Pancreas (tissue), 10 donors: ENCODE measurements at places on chromosomes 11 and 22. TPM values are rescaled to one million over a fixed set of nuclear protein-coding genes. Genes with fewer than 3 reads are reported as not detected.

- H3K27me3 ChIP-seq: no peaks in the 10 kb centered on the region
- H3K36me3 ChIP-seq: peaks cover 16% of the 10 kb centered on the region
- H3K27ac ChIP-seq: no peak overlapping the region
Observed at GRCh38 chr11:112042961-112043304, 17.7 kb downstream of the DLAT start.

GRCh38 chr11:67640021-67640757, 626 bp upstream of the TBX10 start:
- H3K4me3 ChIP-seq: no peak overlapping the region
- no peaks in the 10 kb centered on the region for H3K27me3 ChIP-seq
- H3K36me3 ChIP-seq: no peaks in the 10 kb centered on the region
- H3K4me1 ChIP-seq: peaks cover under 1% of the 10 kb centered on the region

GRCh38 chr11:131295986-131296385, 74.4 kb upstream of the NTM start:
- H3K4me1 ChIP-seq: no peaks in the 10 kb centered on the region
- no peaks in the 10 kb centered on the region for H3K36me3 ChIP-seq
- no peak overlapping the region for H3K4me3 ChIP-seq
- DNase-seq: no peak
- no peaks in the 10 kb centered on the region for H3K27me3 ChIP-seq

The ABCC8 gene
- 27.7 TPM for total RNA-seq

DNA sequence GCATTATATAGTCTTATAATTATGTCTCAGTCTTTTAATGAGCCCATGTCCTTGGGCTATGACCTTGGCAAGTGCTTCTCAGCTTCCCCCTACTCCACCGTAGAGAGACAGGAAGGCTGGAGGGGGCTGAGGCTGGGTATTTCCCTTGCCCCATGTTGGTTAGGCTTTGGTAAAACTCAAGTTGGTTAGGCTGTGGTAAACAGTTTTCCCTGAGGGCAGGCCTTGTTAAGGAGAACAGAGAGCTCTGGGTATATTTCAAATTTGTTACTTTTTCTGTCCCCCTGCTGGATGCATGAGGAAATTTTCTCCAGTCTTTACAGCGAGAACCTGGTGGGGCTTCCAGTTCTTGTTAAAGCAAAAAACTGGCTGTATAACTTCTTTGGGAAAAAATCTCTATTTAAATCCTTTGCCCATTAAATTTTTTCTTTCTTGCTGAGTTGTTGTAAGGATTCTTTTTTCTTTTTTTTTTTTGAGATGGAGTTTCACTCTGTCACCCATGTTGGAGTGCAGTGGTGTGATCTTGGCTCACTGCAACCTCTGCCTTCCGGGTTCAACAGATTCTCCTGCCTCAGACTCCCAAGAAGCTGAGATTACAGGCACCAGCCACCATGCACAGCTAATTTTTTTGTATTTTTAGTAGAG, 12.2 kb upstream of the DCHS1 start:
- no peak overlapping the region for H3K4me3 ChIP-seq
- H3K27ac ChIP-seq: no peak overlapping the region
- H3K27me3 ChIP-seq: no peaks in the 10 kb centered on the region
- no peaks in the 10 kb centered on the region for H3K36me3 ChIP-seq

DNA sequence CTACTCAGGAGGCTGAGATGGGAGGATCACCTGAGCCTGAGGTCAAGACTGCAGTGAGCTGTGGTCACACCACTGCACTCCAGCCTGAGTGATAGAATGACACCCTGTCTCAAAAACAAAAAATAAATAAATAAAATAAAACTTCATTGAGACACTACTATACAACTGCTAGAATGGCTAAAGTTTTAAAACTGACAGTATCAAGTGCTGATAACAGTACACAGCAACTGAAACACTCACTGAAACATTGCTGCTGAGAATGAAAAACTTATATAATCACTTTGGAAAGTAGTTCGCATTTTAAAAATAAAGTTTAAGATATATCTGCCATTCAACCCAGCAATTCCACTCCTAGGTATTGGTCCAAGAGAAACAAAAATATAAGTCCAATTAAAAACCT, 100.7 kb downstream of the WNT11 start:
- no peaks in the 10 kb centered on the region for H3K36me3 ChIP-seq
- no peak overlapping the region for H3K4me3 ChIP-seq
- H3K27ac ChIP-seq: no peak overlapping the region
- no peak for DNase-seq
- no peaks in the 10 kb centered on the region for H3K27me3 ChIP-seq

DNA sequence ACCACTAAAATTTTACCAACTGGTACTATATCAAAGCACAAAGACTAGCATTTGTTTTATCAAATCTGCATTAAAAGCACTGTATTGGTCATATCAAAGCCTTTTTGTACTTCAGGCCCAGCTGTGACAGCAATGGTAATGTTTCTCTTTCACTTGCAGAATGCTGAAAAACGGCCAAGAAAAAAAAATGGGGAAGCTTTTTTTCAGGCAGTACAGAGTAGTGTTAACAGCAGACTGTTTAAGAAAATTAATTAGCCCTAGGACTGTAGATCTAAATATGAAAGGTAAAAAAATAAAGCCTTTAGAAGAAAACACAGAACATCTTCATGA, 33.3 kb downstream of the DENND5A start:
- no peaks in the 10 kb centered on the region for H3K36me3 ChIP-seq
- no peak overlapping the region for H3K4me3 ChIP-seq
- H3K4me1 ChIP-seq: peaks cover 22% of the 10 kb centered on the region
- H3K27ac ChIP-seq: peak overlapping the region; percentile 79
- DNase-seq: no peak

The RSF1 gene
- total RNA-seq: 24.0 TPM

GRCh38 chr11:34953955-34954354, 37.5 kb downstream of the PDHX start:
- H3K36me3 ChIP-seq: no peaks in the 10 kb centered on the region
- DNase-seq: no peak
- H3K27me3 ChIP-seq: no peaks in the 10 kb centered on the region

The PRR5L gene
- 2.1 TPM for total RNA-seq

DNA sequence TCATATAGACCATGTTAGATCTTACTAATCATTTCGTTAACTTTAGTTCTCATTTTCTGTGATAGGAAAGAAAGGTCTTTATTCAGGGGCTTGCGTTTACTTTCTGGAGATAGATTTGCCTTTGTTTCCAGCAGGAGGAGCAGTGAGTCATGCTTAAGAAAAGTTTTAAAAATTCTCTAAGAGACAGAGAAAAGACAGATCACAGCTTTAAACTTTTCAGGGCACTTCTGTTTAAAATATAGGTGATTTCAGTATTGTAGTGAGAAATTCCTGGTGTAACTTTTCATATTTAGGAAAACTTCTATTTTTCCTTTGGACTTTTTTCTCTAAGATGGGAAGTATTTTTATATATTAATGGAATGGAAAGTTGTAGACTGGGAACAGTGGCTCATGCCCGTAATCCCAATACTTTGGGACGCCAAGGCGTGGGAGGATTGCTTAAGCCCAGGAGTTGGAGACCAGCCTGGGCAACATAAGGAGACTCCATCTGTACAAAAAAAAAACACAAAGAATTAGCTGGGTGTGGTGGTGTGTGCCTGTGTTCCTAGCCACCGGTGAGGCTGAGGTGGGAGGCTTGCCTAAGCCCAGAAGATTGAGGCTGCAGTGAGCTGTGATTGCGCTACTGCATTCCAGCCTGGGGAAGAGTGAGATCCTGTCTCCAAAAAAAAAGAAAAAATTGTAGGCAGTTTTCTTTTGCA, 60.3 kb downstream of the ATXN10 start:
- no peaks in the 10 kb centered on the region for H3K4me1 ChIP-seq
- H3K27ac ChIP-seq: no peak overlapping the region
- DNase-seq: no peak
- H3K4me3 ChIP-seq: no peak overlapping the region

DNA sequence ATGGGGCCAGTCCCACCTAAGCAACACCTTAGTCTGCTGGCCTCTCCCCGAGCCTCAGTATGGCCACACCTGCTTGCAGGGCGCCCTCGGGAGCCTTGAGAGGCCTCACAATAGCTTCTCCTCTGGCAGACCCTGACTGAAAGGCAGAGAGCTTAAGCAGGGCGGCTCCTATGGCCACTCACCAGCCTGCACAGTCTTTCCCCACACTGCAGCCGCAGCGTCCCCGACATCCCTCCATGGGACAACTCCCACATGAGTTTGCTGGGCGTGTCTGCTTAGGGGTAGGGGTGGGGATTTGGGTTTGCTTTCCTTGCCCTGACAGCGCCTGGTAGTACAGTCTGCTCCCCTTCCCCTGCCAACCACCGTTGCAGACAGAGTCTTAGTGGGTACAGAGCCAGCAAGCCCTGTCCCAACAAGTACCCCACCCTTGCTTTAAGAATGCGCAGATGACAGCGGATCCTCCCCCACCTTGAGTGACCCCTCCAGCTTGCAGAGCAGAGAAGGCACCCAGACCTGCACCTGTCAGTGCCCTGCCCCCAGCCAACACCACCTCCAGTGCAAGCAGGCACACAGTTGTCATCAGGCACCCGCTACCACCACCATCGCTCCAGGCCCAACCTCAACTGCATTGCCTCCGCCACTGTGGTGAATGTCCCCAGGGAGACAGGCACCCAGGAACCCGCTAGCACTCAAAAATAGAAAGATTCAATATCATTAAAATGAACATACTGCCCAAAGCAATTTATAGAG, 413.8 kb upstream of the ARHGAP42 start:
- no peaks in the 10 kb centered on the region for H3K36me3 ChIP-seq
- H3K4me1 ChIP-seq: no peaks in the 10 kb centered on the region
- no peak overlapping the region for H3K27ac ChIP-seq
- no peak overlapping the region for H3K4me3 ChIP-seq

The C1QTNF5 gene
- 11.2 TPM for total RNA-seq

DNA sequence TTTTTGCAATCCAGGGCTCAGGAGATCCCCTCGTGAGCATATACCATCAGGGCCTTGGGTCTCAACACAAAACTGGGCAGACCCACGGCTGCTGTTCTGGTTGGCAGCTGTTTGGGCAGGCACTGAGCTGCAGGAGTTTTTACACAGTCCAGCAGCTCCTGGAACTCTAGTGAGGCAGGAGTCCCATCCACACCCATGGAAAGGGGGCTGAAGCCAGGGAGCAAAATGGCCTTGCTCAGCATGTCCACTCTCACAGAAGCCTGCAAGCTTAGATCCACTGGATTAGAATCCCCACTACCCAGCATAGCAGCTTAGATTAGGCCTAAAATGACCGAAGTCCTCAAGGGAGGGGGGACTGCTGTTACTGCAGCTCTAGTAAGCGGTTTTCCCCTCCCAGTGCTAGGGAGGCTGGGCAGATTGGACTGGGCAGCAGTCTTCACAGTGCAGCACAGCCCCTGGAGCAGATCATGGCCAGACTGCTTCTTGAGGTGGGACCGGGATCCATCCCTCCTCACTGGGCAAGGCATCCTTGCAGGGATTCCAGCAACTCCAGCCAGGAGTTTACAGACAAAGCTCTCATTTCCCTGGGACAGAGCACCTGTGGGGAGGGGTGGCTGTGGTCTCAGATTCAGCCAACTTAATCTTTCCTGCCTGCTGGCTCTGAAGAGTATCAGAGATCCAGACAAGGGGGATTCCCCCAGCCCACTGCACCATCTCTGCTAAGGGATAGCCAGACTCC, 36.4 kb upstream of the CARD16 start:
- no peaks in the 10 kb centered on the region for H3K36me3 ChIP-seq
- no peak overlapping the region for H3K4me3 ChIP-seq
- no peaks in the 10 kb centered on the region for H3K4me1 ChIP-seq
- H3K27me3 ChIP-seq: no peaks in the 10 kb centered on the region
- H3K27ac ChIP-seq: no peak overlapping the region
- DNase-seq: no peak

GRCh38 chr11:27720277-27720830, 20.1 kb upstream of the BDNF start:
- no peaks in the 10 kb centered on the region for H3K36me3 ChIP-seq
- DNase-seq: peak; percentile 45
- H3K4me1 ChIP-seq: no peaks in the 10 kb centered on the region

DNA sequence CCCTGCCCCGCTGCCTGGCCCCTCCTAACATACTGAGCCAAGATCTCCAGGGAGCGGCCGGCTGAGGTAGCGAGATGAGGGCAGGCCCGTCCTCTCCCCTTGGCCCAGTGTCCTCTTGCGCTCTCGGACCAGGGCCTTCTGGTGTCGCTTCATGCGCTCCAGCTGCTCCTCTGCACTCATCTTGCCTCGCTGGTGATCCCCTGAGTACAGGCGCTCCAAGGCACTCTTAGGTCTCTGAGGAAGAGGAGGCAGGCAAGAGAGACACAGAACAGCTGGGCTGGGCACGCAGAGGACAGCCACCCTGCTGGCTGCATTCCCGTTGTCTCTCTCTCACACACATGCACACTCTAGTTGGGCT, 50.6 kb downstream of the C11orf58 start:
- no peak overlapping the region for H3K4me3 ChIP-seq
- no peaks in the 10 kb centered on the region for H3K27me3 ChIP-seq
- H3K36me3 ChIP-seq: peaks cover 21% of the 10 kb centered on the region
- no peak for DNase-seq
- H3K4me1 ChIP-seq: no peaks in the 10 kb centered on the region

The SCGB1D2 gene
- 0.47 TPM for total RNA-seq

DNA sequence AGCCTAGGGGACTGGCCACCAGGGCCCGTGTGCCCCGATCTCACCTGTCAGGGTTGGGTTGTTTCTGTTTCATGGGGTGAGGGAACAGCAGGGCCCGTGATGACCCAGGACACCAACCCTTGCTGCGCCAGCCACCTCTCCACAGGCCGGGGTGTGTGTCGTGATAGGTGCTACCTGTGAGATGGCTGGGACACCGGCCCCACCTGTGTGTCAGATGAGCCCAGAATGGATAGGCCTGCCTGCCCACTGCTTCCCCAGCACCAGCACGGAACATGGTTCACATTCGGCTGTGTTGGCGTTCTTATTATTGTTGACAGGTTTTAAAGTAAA, 7.1 kb downstream of the CLDN5 start:
- H3K27me3 ChIP-seq: no peaks in the 10 kb centered on the region
- H3K36me3 ChIP-seq: no peaks in the 10 kb centered on the region
- no peaks in the 10 kb centered on the region for H3K4me1 ChIP-seq
- no peak overlapping the region for H3K4me3 ChIP-seq
- no peak overlapping the region for H3K27ac ChIP-seq
- no peak for DNase-seq

- H3K27ac ChIP-seq: no peak overlapping the region
- no peaks in the 10 kb centered on the region for H3K27me3 ChIP-seq
- no peak for DNase-seq
- no peak overlapping the region for H3K4me3 ChIP-seq
- no peaks in the 10 kb centered on the region for H3K4me1 ChIP-seq
Observed at GRCh38 chr11:133383689-133384088, 148.6 kb downstream of the OPCML start.

The F2 gene
- total RNA-seq: not detected

The C11orf16 gene
- not detected for total RNA-seq

GRCh38 chr22:43392385-43392989, 19.3 kb upstream of the MPPED1 start:
- no peaks in the 10 kb centered on the region for H3K27me3 ChIP-seq
- no peak for DNase-seq
- H3K27ac ChIP-seq: no peak overlapping the region
- H3K4me1 ChIP-seq: no peaks in the 10 kb centered on the region

GRCh38 chr22:27798511-27799014, 3.0 kb downstream of the MN1 start:
- H3K27ac ChIP-seq: no peak overlapping the region
- H3K27me3 ChIP-seq: no peaks in the 10 kb centered on the region
- H3K4me1 ChIP-seq: no peaks in the 10 kb centered on the region
- no peak for DNase-seq
- no peaks in the 10 kb centered on the region for H3K36me3 ChIP-seq

GRCh38 chr11:112270551-112271180, 10.0 kb upstream of the PLET1 start:
- H3K4me3 ChIP-seq: no peak overlapping the region
- no peaks in the 10 kb centered on the region for H3K36me3 ChIP-seq
